ENCODE measurements at places on chromosomes 3 and 15.

DNA sequence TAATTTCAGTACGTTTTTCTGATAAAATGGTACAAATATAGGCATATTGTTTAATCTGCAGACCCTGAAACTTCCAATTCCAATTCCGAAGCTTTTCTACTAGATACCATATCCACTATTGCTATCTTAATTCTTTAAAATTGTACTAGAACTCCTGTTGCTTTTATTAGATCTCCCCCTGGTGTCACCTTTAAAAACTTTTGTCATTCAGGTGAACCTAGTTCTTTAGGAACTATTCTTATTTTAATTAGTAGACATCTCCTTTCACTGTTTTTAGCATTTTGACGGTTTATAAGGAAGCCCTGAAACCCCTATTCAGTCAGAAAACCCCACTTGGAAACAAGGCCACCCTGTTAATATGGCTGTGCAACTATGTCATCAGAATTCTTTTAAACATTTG lies 22.3 kb downstream of the C2CD4B start:
- no peak for DNase-seq

DNA sequence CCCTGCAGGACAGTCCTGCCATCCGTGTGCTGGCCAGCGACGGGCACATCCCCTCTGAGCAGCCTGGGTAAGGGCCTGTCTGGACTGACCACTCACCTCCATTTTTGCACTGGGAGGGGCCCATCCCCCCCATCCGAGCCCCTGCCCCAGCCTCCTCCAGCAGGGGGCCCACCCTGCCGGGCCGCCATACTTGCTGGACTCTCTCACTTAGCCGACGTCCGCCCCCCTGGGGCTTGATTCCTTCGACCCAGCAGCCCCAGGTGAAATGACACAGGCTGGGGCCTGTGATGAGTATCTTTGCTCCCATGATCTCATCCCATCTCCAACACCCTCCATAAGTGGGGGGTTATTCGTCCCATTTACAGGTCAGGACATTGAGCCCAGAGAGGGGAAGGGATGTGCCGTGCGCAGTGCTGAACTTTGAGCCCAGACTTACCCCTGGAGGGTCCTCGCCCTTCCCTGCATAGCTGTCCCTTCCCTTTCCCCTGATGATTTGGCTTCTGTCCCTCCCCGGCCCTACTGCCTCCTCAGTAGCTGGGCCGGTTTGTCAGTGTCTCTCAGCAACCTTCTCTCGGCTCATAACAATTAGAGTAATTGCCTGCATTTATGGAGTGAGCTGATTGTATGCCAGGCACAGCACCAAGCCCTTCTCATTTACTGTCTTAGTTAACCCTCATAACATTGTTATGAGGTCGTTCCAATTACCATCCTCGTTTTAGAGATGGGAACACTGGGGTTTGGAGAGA lies 4.2 kb downstream of the LMAN1L start:
- DNase-seq = no peak

DNA sequence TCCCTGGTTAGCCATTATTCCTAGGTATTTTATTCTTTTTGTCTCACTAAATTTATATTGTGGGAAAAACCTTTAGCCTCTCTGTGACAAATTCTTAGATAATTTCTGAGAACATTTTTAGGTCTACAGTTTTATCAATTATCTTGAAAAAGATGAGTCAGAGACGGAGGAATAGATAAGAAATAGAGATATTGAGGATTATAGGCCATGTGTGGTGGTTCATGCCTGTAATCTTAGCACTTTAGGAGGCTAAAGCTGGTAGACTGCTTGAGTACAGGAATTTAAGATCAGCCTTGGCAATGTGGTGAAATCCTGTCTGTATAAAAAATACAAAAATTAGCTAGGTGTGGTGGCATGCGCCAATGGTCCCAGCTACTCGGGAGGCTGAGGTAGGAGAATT lies 960.2 kb downstream of the SQOR start:
- DNase-seq = no peak

GRCh38 chr3:142040941-142041491 lies 108.3 kb downstream of the TFDP2 start:
- no peak for DNase-seq

DNA sequence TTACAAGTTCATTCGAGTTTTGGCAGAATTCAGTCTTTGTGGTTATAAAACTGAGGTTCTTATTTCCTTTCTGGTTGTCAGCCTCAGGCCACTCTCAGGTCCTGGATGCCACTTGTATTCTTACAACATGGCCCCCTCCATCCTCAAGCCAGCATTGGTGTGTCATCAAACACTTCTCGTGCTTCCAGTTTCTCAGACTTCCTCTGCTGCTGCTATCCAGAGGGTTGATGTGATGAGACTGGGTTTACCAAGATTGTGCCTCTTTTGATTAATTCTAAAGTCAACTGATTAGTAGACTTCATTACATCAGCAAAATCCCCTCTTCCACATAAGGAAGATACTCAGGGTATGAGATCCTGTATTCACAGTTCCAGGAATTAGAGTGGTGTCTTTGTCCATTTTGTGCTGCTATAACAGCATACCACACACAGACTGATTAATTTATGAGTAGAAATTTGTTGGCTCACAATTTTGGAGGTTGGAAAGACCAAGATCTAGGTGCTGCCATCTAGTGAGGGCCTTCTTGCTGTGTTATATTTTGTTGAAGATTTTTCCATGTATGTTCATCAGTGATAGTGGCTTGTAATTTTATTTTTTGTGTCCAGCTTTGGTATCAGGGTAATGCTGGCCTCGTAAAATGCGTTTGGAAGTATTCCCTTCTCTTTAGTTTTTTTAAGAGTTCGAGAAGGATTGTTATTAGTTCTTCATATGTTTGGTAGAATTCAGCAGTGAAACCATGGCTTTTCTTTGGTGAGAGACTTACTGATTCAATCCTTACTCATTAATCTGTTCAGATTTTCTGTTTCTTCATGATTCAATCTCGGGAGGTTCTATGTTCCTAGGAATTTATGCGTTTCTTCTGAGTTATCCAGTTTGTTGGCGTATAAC lies 11.1 kb downstream of the LRCH3 start:
- DNase-seq = no peak

GRCh38 chr3:69252141-69252540 lies 129.7 kb upstream of the LMOD3 start:
- DNase-seq = no peak

GRCh38 chr15:77387365-77388105 lies 32.4 kb downstream of the PEAK1 start:
- no peak for DNase-seq

DNA sequence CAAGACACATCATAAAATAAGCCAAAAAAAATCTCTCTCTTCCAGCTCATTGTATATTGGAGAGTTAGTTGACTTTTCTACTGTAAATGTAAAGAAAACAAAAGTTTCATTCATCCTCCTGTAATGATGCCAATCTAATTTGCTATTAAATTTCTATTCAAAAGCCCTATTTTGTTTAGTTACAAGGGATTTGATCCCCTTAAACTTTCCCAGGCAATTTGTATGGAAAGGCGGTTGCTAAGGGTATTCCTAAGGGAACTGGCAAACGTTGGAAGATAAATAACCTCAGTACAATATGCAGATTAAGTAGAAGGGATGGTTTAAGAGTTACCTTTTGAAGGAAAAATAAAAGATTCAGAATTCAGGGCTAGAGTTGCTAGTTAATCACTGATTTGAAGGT lies 352.7 kb downstream of the TIGIT start:
- no peak for DNase-seq
